T follicular helper cell (primary cell): ENCODE measurements at places on chromosomes 1 and 21.

DNA sequence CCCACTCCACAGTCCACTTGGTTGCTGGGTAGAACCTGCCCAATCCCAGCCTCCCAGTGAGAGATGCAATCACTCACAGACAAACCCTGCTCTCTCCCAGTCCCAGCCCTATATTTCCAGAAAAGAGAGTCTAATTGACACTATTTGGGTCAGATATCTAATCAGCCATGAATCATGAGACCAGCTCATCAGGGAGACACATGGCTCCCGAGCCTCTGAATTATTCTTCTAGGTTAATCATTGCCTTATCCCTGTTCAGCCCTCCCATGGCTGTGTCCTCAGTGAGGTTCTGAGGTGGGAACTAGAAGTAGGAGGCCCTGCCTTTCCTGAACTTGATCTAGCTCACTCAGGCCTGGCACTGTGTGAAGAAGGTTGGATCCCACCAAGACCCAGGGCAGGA lies 49.9 kb upstream of the ZC3H12A start:
- no peak for DNase-seq

GRCh38 chr1:23422241-23422877 lies 2.2 kb downstream of the TCEA3 start:
- peak; percentile 22 for DNase-seq

GRCh38 chr1:233587958-233588799 lies 25.7 kb upstream of the KCNK1 start:
- DNase-seq, result no peak

DNA sequence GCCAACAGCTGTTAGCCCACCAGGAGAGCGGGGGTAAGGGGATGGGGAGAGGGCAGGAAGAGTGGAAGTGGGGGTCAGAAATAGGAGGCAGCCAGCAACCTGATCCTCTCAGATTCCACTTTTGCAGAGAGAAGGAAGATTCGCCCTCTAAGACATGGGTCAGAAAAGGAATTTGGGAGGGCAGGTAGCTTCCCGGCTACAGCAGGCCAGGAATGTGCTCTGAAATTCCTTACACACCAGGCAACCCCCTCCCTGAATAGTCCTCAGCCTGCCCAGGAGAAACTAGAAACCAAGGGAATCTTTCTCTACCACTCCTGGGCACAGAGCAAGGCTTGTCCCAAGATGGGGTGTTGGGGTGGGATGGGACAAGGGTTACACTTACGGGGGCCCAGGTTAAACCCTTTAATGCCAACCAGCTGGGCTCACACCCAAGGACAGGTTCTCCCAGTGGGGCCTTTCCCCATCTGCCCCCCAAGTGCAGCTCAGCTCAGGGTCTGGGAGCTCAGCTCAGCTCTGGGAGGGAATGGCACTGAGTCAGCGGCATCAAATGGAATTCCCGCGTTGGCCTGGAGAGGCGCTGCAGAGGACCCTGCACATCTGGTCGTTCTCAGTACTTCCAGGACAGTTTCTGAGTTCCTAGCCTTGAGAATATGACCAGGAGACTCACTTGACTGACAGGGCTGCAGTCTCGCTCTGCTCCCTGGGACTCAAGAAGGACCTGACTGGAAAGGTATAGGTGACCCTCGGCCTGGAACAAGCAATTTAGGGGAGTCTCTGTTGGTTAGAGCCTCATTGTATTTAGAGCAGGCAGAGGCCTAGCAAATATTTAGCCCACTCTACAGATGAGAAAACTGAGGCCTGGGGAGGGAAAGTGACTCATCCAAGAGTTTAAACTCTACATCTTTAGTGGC lies 761 bp downstream of the TNNT2 start:
- no peak for DNase-seq

DNA sequence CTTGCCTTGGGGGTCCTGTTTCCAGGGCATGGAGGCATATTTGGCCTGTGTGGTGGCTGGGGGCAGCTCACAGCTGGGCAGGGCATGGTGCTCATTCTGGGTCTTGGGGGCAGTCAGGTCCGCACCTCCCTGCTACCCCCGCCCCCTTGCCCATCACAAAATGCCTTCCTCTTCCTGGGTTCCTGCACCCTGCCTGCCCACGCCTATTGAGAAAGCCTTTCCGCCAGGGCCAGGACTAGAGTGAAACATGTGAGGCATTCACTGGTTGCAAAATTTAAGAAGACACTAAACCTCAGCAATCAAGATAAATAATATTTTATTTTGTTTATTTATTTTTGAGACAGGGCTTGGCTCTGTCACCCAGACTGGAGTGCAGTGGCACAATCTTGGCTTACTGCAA lies 19.7 kb downstream of the PTAFR start:
- DNase-seq, result no peak

DNA sequence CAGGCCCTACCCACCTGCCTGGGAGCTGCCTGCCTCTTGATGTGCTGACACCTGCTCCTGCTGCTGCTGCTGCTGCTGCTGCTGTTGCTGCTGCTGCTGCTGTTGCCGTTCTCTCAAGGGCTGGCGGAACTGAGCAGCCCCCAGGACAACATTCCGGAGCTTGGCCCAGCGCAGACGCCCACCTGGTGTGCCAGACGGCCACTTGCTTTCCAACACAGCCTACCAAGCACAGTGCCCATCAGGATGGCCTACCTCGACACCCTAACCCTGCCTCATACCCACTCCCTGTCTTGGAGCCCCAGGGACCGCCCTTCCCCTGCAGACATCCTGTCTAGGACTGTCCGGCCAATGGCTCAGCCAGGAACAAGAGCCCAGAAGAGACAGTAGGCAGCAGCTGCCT lies 11.8 kb downstream of the DENND4B start:
- no peak for DNase-seq

DNA sequence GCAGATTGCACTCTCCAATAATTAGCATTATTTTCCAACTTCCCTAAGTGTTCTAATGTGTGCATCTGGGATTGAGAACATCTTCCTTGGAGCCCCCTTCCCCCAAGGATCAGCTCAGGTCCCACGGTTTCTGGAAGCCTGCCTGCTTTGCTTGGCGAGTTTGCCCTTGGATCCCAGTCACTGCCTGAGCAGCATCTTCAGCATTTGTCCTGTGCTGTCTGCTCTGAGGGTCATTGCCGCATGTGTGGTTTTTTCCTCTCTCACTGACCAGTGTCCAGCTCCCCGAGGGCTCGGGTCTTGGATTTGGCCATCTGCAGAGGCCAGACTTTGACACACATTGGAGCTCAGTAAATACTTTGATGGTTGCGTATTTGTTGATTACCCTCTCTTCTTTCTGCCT lies 18.1 kb downstream of the VANGL2 start:
- DNase-seq, result no peak

- no peak for DNase-seq
These were observed 21.3 kb upstream of the RNU1-4 start for GRCh38 chr1:16718908-16719533.

DNA sequence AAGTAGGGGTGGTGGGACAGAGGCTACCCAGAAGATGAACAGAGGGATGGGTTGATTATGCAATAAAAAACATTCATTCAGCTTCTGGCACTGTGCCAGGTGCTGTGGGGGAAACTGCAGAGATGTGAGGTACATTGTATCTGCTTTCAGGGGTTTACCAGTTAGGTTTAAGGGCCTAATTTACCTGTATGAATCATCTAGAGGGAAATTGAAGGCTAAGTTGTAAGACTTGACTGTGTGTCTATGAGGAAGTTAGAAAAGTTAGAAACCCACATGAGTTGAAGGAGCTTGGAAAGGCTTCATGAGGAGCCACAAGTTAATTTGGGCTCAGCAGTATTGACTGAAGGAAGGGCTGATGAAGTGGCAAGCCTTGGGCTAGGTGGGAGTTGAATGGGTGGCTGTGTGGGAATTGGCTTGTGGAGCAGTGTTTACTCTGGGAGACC lies 36.7 kb upstream of the APOBEC4 start:
- DNase-seq, result no peak

GRCh38 chr1:67721650-67722291 lies 36.8 kb downstream of the GADD45A start:
- no peak for DNase-seq

DNA sequence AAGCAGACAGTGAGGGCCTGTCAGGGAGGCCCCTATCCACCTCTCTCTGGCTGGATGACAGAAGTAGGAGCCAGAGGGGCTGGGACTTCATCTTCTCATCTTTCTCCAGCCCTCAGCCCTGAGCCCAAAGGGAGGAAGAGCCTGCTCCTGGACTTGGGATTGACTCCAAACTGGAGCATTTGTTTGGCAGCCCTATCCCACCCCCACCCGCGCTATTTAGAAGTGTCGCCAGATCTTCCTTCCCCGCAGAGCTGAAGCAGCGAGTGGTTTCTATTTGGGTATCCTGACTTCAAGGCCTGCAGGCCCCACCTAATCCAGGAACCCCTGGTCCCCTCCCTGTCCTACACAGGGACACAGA lies 9.6 kb downstream of the NES start:
- no peak for DNase-seq

DNA sequence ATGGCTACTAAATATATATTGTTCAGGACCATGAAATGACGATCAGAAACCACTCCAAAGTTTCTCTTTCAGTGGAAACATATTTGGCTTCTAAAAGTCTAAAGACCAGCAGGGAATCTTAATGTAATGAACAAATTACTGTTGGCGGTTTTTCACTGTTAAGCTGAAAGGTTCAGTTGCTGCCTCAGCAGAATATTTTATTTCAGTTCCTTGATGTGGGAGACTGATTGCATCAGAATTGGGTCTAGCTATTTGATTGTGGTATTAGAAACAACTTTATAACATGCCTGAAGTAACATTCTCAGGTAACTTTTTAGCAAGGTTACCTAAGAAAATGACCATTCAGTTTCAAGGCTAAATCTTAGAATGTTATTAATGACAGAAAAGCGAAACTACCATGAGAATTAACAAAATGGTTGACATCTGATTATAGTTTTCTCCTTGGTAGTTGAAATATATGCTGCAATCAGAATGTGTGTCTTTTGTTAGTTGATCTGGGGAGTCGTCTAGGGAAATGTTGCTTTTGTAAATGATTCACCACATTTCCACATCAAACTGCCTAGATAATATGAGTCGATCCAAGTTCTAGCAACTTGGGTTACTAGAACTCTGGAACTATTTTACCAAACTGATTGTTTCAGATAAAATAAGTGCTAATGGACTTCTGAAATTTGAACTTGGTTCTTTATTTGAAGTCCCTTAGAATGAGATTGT lies 200.4 kb downstream of the HMCN1 start:
- no peak for DNase-seq

DNA sequence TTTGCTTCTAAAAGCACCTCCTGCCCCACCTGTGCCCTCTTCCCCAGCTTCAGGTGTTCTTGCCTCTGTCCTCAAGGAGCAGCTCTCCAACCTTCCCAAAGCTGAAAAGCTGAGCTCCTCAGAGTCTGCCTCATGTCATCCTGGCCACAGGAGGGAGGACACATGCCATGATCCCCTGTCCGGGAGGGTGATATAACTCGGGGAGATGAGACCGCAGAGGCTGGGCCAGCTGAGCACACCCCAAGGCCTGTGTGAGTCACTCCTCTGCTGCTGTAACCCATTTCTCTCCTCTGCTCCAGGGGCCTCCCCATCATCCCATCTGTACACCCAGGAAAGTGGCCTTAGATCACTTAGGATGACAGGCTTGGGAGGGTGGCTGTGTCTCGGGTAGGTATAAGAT lies 49.8 kb downstream of the EPHB2 start:
- DNase-seq, result no peak

DNA sequence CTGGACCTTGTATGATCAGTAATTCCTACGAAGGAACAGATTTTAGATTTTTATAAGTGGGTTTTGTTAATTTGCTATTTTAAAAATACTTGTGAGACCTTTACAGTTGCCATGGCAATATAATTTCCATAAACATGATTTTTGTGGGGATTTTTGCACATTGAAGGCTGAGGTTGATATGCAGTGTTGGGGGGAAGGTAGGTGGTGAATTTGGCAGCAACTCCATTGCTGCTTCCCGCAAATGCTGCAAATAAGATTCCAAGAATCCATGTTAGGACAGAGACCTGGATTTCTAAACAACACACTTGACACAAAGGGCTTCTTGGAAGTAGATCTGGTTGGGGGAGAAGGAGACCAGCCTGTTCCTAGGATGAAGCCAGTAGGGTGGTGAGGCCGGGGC lies 18.2 kb downstream of the STUM start:
- no peak for DNase-seq

GRCh38 chr1:92995441-92996430 lies 34.5 kb upstream of the DIPK1A start:
- no peak for DNase-seq

DNA sequence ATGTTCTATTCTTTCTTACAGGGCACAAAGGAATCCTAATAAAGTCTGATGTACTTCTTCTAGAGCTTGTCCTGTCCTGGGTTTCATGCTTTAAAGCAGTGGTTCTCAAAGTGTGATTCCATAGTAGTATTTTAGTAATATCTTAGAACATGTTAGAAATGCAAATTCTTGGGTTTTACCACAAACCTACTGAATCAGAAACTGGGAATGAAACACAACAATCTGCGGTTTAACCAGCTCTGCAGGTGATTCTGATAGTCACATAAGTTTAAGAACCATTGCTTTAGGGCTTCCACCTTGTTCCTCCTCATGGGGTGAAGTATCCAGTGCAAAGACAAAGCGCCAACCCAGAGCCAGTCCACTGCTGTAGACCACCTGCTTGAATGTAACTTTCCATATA lies 41.1 kb downstream of the NGF start:
- no peak for DNase-seq

DNA sequence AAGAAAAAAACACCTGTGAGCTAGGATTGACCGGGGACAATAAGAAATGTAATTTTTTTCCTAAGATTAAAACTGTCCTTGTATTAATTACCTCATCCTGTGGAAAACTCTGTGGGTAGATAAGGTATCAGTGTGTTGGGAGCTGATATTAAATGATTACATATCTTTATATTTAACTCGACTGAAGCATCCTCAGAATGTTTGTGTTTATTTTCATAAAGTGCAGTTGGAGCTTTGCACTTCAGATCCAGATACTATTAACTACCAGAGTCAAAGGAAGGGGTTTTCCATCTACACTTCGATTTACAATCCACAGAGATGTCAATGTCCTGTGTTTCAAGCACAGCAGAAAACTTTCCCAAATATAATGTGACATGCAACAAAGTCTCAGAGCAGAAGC lies 164.5 kb downstream of the NR5A2 start:
- no peak for DNase-seq

DNA sequence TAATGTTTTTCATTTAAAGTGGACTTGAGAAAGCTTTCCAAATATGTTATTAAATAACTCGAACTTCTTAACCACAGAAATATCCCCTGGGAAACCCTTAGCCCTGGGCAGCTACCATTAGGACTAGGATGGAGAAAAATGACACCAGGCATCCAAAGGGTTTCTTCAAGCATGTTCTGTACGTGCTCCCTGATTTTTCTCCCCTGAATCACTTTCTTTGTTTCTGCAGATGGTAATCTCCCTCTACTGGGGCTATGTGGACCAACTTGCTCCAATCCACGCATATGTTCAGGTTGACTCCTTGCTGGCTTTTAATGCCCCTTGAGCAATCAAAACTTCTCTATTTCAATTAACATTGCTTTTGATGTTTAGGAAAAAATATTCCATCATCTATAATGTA lies 312.7 kb upstream of the C1orf87 start:
- no peak for DNase-seq
